Cortex of kidney (tissue), 1 donor: ENCODE measurements at places on chromosomes 1 and 21.

DNA sequence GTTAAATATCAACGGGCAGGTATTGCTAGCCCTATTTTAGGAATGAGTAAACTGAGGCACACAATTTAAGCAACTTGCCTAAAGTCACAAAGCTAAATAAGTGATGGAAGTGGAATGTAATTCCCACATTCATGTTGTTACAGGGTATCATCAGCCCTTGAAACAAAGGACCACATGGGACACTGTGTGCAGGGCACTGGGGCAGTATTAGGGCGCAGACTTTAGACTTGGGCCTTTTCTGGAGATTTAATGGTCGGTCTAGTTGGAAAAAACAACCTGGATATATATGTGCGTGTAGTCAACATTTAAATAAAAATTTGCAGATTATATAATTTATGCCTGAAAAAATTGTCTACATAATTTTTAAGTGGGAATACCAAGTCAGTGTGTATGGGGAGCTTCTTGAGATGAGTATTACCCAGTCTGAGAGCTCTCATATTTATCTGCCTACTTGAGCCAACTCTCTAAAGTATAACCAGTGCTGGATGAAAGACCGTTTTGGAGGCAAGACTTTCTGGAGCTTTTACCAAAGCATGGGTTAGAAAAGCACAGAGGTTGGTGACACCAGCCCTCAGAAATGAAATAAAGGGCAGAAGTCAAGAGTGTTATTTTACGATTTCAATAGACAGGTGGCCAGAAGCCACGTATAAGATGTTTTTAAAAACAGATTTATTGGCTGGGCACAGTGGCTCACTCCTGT is 1.6 kb downstream of the KDM1A start:
- no peak for DNase-seq

DNA sequence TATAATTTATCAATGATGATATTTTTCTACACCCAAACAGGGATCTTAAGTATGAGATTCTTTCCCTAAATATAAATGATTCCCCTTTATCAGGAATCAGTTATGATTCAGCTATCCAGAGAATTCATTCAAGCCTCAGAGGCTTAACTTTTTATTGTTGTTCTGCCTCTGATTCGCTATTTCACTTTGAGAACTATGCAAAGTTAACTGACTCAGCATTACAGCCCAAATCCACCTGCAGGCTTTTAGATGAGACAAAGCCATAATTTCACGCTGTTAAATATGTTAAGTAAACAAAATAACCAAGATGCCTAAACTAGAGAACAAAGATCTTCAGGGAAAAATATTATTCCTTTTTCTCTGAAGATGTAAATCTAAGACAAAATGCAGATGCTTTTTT is 8.5 kb downstream of the SCYL3 start:
- DNase-seq: no peak

GRCh38 chr21:37231671-37232070 is 35.5 kb downstream of the VPS26C start:
- no peak for DNase-seq

- no peak for DNase-seq
These were observed 46.1 kb downstream of the APP start for GRCh38 chr21:26124421-26124833.

GRCh38 chr1:204894031-204894430 is 23.4 kb downstream of the NFASC start:
- DNase-seq: no peak

DNA sequence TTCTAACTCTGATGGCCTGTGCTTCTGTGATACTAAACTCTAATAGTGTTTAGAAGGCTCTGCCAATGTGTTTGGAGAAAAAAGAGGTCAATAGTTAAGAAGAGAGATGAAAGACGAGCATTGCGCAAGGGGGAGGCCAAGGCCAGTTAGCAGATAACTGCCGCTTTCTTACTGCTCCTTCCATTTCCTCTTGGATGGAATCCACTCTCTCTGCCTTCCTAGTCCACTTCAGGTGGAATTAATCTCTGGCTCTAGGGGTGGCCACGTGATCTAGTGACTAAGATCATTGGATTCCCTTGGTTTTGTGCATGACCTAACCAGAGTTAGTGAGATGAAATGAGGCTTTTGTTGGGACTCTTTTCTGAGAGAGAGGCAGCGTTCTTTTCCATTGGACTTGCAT is 148.3 kb downstream of the ACTL8 start:
- no peak for DNase-seq

DNA sequence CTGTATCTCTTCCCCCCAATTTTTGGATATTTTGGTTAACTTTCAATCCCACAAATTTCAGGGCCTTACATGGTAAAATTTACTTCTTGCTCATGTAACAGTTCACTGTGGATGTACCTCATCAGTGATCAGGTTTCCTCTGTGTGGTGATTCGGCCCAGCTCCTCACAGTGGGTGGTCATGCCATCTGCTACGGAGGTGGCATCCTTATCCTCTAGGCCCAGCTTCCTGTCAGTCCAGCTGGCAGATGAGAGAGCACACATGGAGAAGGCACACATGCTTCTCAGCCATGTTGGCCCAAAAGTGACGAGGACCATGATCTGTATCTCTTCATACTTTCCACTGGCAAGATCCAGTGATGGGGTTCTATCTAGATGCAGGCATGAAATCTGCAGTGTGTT is 27.2 kb downstream of the PCBP3 start:
- DNase-seq: no peak

GRCh38 chr1:207026104-207026534 is 6.4 kb downstream of the C1orf116 start:
- no peak for DNase-seq

GRCh38 chr1:111886741-111887140 is 102.7 kb downstream of the KCND3 start:
- no peak for DNase-seq

DNA sequence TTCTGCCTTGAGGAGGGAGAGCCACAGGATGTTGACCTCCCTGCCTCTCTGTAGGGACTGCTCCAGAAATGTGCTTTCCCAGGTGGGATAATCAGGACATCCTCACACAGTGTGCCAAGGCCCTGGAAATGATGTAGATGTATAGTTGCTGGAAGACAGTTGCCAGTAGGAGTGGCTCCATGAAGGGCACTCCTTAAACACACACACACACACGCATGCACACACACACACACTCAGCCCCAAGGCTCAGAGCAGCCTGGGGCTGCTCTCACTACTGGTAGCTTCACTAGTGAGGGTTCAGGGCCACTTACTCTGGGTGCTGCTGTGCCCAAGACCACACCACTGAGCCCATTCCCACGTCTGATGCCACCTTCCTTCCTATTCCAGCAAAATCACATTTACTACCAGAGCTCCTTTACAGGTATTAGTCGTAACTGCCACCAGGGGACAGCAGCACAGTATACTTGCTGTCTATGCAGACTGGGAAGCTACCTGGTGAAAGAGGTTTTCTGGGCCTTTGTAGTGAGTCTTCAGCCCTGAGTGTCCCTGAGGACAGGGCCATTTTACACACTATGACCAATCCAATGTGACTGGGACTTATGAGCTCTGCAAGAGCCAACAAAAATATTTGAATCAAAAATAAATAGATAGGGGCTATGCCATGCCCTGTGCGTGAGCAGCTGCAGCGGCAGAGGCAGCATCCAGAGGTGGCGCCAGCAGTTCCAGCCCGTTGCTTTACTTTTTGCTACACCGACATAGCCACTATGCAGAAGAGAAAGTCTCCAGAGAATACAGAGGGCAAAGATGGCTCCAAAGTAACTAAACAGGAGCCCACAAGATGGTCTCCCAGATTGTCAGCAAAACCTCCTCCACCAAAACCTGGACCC is 15.0 kb downstream of the CRNN start:
- DNase-seq: no peak

GRCh38 chr1:2345297-2346075 is 45.9 kb downstream of the MORN1 start:
- no peak for DNase-seq

DNA sequence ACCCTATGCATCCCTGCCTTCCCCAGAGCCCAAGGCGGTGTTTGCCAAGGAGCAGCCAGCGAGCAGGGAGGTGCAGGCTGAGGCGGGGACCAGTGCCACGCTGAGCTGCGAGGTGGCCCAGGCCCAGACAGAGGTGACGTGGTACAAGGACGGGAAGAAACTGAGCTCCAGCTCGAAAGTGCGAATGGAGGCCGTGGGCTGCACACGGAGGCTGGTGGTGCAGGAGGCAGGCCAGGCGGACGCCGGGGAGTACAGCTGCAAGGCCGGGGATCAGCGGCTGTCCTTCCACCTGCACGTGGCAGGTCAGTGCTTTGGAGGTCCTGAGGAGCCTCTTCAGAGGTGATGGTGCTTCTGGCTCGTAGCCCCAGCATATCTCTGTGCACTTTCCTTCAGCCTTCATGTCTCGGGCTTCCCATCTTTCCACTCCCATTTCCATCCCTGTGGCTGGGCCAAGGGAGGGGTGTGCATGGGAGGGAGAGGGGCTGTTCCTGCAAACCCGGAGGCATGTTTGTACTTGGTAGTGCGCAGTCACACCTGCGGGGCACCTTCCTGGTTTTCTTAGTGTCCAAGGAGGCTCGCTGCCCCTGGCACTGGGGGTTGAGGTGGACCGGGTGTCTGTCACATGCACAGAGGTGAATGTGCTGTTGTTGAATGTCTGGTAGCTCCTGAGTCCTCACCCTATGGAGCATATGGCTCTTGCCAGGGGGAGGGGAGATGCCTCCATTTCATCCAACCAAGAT is 56.4 kb downstream of the OBSCN start:
- no peak for DNase-seq

DNA sequence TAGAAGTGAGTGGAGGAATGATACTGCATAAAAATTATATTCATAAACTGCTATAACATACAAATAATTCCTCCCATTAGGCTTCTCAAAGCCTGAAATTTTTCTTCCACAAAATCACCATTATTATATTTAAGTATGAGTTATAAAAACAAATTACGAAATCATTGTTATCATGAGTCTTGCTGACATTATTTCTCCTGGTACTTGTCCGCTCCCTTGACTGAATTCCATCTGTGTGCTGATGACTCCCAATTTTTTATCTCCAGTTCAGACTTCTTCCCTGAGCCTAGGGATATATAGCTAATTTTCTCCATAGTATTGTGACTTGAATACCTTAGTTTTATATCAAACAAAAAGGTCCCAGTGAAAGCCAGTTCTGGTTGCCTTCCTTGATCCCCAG is 268.2 kb downstream of the HMCN1 start:
- no peak for DNase-seq

- DNase-seq: no peak
These were observed 35.8 kb upstream of the PRSS38 start for GRCh38 chr1:227779685-227780084.

DNA sequence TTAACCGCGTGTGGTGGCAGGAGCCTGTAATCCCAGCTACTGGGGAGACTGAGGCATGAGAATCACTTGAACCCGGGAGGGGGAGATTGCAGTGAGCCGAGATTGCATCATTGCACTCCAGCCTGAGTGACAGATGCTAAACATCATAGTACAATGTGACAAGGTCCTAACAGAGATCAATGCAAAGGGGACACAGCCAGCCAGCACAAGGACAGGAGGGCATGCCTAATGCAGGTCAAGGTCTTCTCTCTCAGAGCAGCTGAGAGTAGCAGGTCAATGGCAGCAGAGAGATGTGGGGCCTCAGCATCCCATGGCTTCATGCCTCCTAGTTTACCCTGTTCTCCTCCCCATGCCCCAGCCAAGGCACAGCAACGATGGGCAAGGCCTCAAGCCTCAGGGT is 3.0 kb upstream of the SMIM11 start:
- DNase-seq: no peak

DNA sequence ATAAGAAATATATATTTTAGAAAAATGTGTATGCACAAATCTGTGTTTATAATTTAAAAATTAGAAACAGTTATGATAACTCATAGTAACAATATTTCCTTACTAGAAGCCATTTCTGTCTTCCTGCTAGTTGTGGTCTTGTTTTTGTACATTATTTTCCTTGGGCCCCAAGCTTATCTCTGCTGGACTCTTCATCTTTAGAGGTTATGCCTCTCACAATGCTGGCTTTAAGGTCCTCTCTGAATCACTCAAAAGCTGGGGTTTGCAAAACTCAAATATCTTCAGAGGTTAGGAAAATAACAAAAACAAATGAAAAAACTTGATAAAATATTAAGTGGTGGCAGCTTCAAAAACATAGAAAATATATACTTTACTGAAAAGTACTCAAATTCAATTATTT is 133.8 kb downstream of the PTPRC start:
- DNase-seq: no peak

DNA sequence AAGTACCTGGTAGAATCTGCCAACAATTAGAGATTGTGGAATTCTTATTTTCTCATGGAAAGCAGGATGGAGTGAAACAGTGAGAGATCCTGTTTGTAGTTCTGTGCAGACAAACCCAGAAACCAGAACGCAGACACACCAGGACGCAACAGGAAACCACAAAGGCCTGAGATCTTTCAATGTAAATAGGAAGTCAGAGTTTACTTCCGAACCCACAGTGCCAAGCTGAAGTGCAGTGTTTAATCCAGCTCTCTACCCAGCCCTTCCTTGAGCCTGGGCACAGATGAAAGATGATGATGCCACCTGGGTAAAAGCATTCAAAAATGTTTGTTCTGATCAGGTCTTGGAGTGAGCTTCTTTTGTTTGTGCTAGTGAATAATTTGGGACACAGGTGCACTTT is 244.2 kb upstream of the HOOK1 start:
- no peak for DNase-seq

DNA sequence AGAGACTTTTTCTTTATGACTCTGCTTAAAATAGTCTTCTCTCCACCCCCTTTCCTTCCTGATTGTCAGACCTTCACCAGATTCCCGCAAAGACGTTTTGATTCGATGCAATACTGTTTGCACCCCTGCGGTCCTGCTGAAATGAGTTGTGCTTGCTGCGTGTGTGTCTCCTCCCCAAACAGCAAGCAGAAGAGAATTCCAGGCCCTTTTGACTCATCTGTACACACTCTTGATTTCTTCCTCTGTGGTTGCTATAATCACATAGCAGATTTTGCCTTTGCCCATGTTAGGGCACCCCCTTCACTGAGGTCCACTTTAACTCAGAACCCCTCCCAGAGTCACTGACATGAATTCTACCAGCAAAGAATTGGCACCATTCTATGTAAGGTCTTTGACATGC is 136.5 kb downstream of the ZZZ3 start:
- DNase-seq: no peak

- DNase-seq: no peak
These were observed 32.4 kb upstream of the PPP1R15B start for GRCh38 chr1:204443871-204444581.

DNA sequence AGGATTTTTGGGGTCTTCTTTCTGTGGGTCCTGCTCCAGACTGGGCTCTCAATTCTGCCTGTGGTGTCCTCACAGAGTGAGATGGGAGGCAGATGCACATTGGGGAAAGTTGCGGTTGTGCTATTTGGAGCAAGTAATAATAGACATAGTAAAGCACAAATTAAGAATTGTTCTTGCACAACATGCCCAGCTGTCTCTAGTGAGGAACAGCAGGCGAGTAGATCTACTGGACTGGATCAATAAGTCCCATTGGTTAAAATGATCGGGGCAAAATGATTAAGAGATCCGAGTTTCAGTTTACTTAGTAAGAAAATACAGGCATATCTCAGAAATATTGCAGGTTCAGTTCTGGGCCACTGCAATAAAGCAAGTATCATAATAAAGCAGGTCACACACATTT is 448.3 kb upstream of the PROX1 start:
- DNase-seq: no peak

GRCh38 chr1:203867802-203868201 is 6.4 kb downstream of the SNRPE start:
- no peak for DNase-seq

- no peak for DNase-seq
These were observed 231.3 kb upstream of the VAMP3 start for GRCh38 chr1:7539769-7540175.

- no peak for DNase-seq
These were observed 69.3 kb downstream of the KCTD3 start for GRCh38 chr1:215636258-215636965.
